A549 treated with dexamethasone at 1 μM for 4 hours (cell line): ENCODE measurements at places on chromosomes 4 and X. TPM values are rescaled to one million over a fixed set of nuclear protein-coding genes. Genes with fewer than 3 reads are reported as not detected.

The BRS3 gene
- not detected in 5 replicates for total RNA-seq

The RBMX2 gene
- total RNA-seq, result 28.2 to 33.1 TPM (median 29.9 TPM) in 5 replicates

The GPC3 gene
- 0.16 TPM in 1 of 5 replicates, not detected in the others for total RNA-seq

The TACC3 gene
- total RNA-seq, result 72.9 to 89.8 TPM (median 86.3 TPM) in 5 replicates

The POU3F4 gene
- total RNA-seq, result not detected in 5 replicates

The ZBED1 gene
- 28.1 to 42.0 TPM (median 40.4 TPM) in 5 replicates for total RNA-seq

The DMP1 gene
- total RNA-seq, result 0.04 TPM in 1 of 5 replicates, not detected in the others

The EXOC1L gene
- total RNA-seq, result not detected in 5 replicates

The MAGEA2B gene
- total RNA-seq, result 0.08 to 0.42 TPM (median 0.24 TPM) in 4 of 5 replicates, not detected in the other

The TCP11X2 gene
- total RNA-seq, result not detected in 5 replicates

The EPGN gene
- 0.35 TPM in 1 of 5 replicates, not detected in the others for total RNA-seq

The SCARB2 gene
- 44.3 to 61.8 TPM (median 53.6 TPM) in 5 replicates for total RNA-seq

The HSFX4 gene
- total RNA-seq, result 0.10 to 0.13 TPM (median 0.11 TPM) in 3 of 5 replicates, not detected in the others

The FAM133A gene
- total RNA-seq, result 0.58 to 0.87 TPM (median 0.70 TPM) in 5 replicates

The SLC7A11 gene
- 16.9 to 26.3 TPM (median 19.0 TPM) in 5 replicates for total RNA-seq

The LRAT gene
- 0.07 to 0.11 TPM (median 0.08 TPM) in 3 of 5 replicates, not detected in the others for total RNA-seq

The KLHL4 gene
- 5.2 to 7.7 TPM (median 7.0 TPM) in 5 replicates for total RNA-seq

The EOLA1 gene
- total RNA-seq, result 19.3 to 20.8 TPM (median 19.8 TPM) in 5 replicates

The FHIP1A gene
- 0.06 to 0.42 TPM (median 0.21 TPM) in 5 replicates for total RNA-seq

The TLR2 gene
- 0.46 to 0.99 TPM (median 0.85 TPM) in 5 replicates for total RNA-seq

The RTL3 gene
- 0.09 to 0.16 TPM (median 0.11 TPM) in 5 replicates for total RNA-seq

The PASD1 gene
- total RNA-seq, result 0.02 to 0.07 TPM in 2 of 5 replicates, not detected in the others

The WDR17 gene
- 1.3 to 1.8 TPM (median 1.8 TPM) in 5 replicates for total RNA-seq

The NPY2R gene
- total RNA-seq, result 0.04 TPM in 1 of 5 replicates, not detected in the others

The CDKL2 gene
- total RNA-seq, result 0.56 to 1.3 TPM (median 0.78 TPM) in 5 replicates

The CCKAR gene
- not detected in 5 replicates for total RNA-seq

The ARX gene
- total RNA-seq, result 0.39 to 0.75 TPM (median 0.58 TPM) in 5 replicates

The UGT2B10 gene
- total RNA-seq, result 0.05 TPM in 1 of 5 replicates, not detected in the others

The LNX1 gene
- total RNA-seq, result 0.04 to 0.08 TPM in 2 of 5 replicates, not detected in the others

The PCYT1B gene
- total RNA-seq, result 0.02 to 0.08 TPM (median 0.05 TPM) in 5 replicates

The GLRA3 gene
- total RNA-seq, result 0.03 to 0.05 TPM in 2 of 5 replicates, not detected in the others

The NCAPG gene
- total RNA-seq, result 19.3 to 32.3 TPM (median 25.9 TPM) in 5 replicates

The LIMCH1 gene
- total RNA-seq, result 43.2 to 62.2 TPM (median 55.2 TPM) in 5 replicates

The S100P gene
- total RNA-seq, result 89.2 to 107 TPM (median 90.8 TPM) in 5 replicates

The ASB12 gene
- total RNA-seq, result not detected in 5 replicates

The TEX13C gene
- total RNA-seq, result 0.01 to 0.04 TPM in 2 of 5 replicates, not detected in the others

The PRRG1 gene
- 4.7 to 8.3 TPM (median 6.5 TPM) in 5 replicates for total RNA-seq

The ALAS2 gene
- total RNA-seq, result not detected in 5 replicates

The SPON2 gene
- total RNA-seq, result 0.26 to 0.41 TPM (median 0.39 TPM) in 5 replicates

The CRLF2 gene
- 0.66 to 1.1 TPM (median 0.87 TPM) in 5 replicates for total RNA-seq

The SOD3 gene
- not detected in 5 replicates for total RNA-seq

The CCSER1 gene
- not detected in 5 replicates for total RNA-seq

The RPA4 gene
- 0.14 to 0.43 TPM (median 0.22 TPM) in 5 replicates for total RNA-seq
